Mesothelial cell of epicardium (in vitro differentiated cells): ENCODE measurements at places on chromosomes 7 and 10. TPM values are rescaled to one million over a fixed set of nuclear protein-coding genes. Genes with fewer than 3 reads are reported as not detected.

- DNase-seq = no peak
Observed at GRCh38 chr10:33557313-33557712, 222.8 kb upstream of the NRP1 start.

DNA sequence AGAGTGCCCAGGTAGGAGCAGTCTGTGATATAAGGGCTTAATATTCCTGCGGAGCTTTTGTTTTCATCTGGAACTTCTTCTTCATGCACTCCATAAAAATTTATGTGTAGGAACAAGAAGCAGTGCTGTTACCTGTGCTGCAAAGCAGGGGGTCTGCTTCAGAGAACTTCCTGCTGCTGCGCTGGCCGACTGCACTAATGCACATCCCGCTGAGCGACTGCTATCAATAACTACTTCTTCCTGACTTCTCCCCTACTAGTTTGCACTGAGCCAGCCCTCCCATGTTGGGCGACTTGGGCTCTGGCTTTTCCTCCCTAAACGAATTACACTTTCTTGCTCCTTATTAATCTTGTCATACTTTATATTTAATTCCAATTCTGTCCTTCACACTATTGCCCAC, 150.3 kb downstream of the NEBL start:
- DNase-seq = no peak

GRCh38 chr7:88967432-88967831, 171.9 kb upstream of the TEX47 start:
- no peak for DNase-seq

The NPFFR1 gene
- 0.11 to 0.14 TPM (median 0.13 TPM) in 3 replicates for total RNA-seq

The LIPJ gene
- total RNA-seq = 0.18 to 0.47 TPM (median 0.22 TPM) in 3 replicates

The ZNF804B gene
- 0.38 to 0.66 TPM (median 0.47 TPM) in 3 replicates for total RNA-seq
